Dorsolateral prefrontal cortex (tissue), 122 donors: ENCODE measurements at places on chromosomes 2 and 18. TPM values are rescaled to one million over a fixed set of nuclear protein-coding genes. Genes with fewer than 3 reads are reported as not detected.

Gene EGR4
- 1.4 TPM for total RNA-seq

Gene RIT2
- total RNA-seq: 24.8 TPM

Gene LRRTM4
- 68.0 TPM for total RNA-seq

Gene RAMP1
- total RNA-seq: 73.0 TPM

Gene GALR1
- 1.2 TPM for total RNA-seq
